ENCODE measurements at places on chromosomes 12 and 14.

DNA sequence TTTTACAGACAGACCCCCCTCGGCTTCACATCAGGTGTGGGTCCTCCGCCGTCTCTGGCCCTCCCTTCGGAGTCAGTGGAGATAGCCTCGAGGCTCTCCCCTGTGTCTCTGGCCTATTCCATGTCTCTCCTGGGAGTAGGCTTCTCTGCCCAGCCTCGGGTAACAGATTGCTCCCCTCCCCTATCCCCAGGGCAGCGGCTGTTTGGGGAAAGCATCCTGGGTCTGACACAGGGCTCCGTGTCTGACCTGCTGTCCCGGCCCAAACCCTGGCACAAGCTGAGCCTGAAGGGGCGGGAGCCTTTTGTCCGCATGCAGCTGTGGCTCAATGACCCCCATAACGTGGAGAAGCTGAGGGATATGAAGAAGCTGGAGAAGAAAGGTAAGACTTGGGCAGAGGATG, 30.8 kb downstream of the PHETA1 start:
- no peak for DNase-seq

DNA sequence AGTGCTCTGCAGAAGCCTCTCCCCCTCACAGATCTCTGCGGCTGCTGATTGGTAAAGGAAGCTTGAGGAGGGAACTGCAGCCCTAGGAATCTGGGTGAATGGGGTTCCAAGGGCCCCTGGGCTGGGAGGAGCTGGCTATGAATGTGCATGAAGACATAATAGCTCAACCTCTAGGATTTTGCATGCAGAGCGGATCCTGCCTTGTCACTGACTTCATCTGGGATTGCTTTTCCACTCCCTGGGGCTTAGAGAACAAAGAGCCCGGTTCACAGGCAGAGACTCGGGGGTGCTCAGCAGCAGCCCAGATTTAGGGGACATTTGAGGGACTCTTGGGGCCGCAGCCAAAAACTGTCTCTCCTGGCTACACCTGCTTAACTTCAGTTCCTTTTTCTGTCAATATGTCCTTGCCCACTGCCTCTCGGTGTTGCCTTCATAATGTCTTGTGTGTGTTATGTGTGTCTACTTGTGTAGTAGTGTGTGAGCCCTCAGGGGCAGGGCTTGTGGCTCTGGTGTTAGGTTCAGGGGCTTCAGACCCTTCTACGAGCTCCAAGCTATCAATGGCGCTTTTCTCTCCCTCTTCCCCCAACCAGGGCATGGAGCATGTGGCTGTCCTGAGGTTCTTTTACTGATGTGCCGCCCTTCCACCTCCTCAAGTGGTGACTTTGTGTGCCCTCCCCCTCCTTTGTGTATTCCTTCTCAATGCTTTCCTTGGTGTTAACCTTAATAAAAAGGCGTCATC, 1.9 kb downstream of the CCDC184 start:
- no peak for DNase-seq

GRCh38 chr12:123488539-123489230, 30.7 kb downstream of the SNRNP35 start:
- no peak for DNase-seq

DNA sequence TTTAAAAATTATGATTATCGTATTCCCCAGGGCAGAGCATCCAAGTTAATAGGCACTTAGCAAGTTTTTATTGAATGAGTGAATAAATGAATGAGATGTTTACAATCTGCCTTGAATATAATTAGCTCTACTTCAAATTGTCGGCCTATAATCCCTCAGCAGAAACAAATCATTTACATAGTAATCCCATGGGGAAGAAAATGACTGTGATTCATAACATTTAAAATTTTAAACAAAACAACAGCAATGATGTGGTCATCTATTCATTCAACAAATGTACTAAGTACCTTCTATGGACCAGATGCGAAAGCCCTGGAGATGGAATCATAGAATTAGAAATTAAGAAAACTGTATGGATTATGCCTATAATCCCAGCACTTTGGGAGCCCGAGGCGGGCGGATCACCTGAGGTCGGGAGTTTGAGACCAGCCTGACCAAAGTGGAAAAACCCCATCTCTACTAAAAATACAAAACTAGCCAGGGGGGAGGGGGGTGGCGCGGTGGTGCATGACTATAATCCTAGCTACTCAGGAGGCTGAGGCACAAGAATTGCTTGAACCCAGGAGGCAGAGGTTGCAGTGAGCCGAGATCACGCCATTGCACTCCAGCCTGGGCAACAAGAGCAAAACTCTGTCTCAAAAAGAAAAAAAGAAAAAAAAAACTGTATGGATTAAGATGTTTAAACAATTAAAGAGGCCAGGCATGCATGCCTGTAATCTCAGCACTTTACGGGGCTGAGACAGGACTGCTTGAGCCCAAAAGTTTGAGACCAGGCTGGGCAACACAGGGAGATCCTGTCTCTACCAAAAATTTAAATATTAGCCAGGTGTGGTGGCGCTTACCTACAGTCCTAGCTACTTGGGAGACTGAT, 17.7 kb upstream of the MDM2 start:
- no peak for DNase-seq

DNA sequence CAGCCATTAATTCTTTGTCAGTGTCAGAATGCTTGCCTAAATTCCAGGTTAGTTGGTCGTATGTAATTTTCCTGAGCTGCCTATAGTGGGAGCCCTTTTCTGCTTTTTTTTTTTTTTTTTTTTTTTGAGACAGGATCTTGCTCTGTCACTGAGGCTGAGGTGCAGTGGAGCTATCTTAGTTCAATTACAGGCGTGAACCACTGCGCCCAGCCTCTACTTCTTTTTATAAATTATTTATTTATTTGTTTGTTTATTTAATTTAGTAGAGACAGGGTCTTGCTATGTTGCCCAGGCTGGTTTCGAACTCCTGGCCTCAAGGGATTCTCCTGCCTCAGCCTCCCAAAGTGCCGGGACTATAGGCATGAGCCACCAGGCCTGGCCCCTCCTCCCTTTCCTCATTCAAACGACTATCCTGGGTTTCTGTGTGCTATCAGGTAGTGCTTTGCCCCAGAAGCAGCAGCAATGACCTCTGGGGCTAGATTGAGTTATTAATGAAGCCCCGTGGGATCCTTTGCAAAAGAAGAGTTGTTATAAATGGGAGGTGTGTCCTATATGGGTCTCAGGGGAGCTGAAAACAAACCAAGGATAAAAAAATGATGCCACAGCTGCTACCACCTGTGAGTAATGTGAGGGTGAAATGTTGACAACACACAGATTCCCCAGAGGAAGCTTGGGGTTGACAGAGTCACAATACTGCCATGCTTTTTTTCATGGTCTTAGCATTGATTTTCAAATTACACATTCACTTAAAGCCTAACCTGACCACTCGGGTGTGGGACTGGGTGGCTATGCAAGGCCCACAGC, 34.6 kb upstream of the NFKBIA start:
- DNase-seq, result no peak

DNA sequence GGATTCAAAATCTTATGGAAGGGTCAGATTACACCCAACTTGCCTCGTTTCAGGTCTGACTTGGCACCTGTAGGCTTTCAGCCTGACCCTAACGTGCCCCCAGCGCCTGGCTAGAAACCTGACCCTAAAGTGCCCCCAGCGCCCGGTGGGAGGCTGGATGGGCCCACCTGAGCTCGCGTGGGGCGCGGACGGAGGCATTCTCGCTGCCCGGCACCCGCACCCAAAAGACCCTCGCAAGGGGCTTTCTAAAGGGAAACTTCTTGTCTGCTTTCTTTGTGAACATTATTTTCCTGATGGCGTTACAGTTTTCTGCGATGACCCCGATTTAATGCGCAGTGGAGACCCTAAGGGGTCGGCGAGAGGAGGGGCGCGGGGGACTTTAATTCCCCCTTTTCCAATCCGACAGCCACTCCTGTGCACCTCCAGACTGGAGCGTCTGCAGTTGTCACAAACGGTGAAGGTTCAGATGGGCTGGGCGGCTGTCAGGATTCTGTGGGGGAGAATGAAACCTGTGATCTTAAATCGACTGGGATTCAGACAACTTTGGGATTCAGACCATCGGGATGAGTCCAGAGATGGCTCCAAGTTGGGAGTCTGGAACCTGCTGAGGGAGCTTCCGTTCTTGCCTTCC, 751 bp upstream of the HRK start:
- DNase-seq, result no peak

GRCh38 chr12:2958432-2959191, 585 bp upstream of the TEAD4 start:
- DNase-seq, result no peak

All from stimulated activated CD4-positive, alpha-beta T cell treated with anti-CD3 and anti-CD28 coated beads, Interleukin-4, amount 100 ng/mL, for 4 hours (primary cell).